Heart right ventricle (tissue), 16 donors: ENCODE measurements at places on chromosomes 5 and 9. TPM values are rescaled to one million over a fixed set of nuclear protein-coding genes. Genes with fewer than 3 reads are reported as not detected.

The NEK6 gene
- 22.4 TPM for total RNA-seq

DNA sequence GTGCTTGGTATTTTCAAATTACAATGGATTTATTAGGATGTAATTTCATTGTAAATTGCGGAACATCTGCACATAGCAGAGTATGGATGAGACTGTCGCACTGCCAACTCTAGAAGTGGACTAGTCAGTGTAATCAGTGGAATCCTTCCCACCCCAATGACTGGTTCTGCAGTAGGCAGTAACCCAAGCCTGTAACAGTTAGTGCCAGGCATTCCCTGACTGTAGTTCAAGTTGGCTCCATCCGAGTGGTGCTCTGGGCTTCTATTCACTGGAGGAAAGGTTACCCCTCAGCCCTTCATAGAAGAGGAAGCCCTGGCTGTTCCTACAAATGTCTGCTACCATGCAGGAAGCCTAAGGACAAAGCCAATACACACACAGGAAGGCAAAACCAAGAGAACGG is 23.2 kb downstream of the AK3 start:
- no peak for DNase-seq

DNA sequence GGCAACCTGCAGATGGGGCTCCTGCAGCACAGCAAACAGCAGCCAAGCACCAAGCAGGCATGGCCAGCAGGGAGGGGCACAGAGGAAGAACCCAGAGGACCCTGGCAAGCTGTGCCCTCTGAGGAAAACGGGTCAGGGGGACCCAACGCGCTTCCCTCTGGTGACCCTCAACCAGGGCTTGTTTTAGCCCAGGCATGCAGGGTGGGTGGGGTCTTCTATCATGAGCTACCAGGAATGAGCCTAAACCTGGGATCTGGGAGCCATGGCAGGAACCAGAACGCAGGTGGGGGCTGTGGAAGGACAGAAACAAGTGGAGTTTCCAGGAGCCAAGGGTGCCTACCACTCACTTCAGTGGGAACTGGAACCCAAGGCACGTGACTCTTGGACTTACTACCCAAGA is 20.9 kb downstream of the IPPK start:
- no peak for DNase-seq

The WNT8A gene
- total RNA-seq, result not detected

- no peak for DNase-seq
These were observed 216.2 kb downstream of the TRIO start for GRCh38 chr5:14359069-14360043.

The FGF18 gene
- total RNA-seq, result 7.8 TPM

The TMEM215 gene
- not detected for total RNA-seq

- DNase-seq, result no peak
These were observed 35.6 kb downstream of the NTRK2 start for GRCh38 chr9:84705128-84705527.

GRCh38 chr5:31682025-31682424 is 43.1 kb downstream of the PDZD2 start:
- DNase-seq, result no peak

The DND1 gene
- total RNA-seq, result not detected

DNA sequence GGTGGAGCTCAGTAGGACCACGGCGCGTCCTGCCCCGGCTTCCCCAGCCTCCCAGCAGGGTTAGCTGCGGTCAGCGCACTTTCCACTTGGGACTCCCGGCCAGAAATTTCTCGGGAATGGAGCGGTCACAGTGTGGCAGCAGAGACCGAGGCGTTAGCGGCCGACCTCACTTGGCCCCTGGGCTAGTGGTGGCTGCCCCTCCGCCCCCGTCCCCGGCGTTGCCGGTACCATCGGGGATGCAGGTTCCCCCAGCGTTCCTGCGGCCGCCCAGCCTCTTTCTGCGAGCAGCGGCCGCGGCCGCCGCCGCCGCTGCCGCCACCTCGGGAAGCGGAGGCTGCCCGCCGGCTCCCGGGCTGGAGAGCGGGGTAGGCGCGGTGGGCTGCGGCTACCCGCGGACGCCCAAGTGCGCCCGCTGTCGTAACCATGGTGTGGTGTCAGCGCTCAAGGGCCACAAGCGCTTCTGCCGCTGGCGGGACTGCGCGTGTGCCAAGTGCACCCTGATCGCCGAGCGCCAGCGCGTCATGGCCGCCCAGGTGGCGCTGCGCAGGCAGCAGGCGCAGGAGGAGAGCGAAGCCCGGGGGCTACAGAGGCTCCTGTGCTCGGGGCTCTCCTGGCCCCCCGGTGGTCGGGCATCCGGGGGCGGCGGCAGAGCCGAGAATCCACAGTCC is 460 bp downstream of the DMRTA1 start:
- peak; percentile 10 for DNase-seq

GRCh38 chr5:63121471-63121870 is 542.9 kb downstream of the LRRC70 start:
- no peak for DNase-seq

GRCh38 chr9:86494644-86495111 is 140.5 kb upstream of the TUT7 start:
- DNase-seq, result no peak

DNA sequence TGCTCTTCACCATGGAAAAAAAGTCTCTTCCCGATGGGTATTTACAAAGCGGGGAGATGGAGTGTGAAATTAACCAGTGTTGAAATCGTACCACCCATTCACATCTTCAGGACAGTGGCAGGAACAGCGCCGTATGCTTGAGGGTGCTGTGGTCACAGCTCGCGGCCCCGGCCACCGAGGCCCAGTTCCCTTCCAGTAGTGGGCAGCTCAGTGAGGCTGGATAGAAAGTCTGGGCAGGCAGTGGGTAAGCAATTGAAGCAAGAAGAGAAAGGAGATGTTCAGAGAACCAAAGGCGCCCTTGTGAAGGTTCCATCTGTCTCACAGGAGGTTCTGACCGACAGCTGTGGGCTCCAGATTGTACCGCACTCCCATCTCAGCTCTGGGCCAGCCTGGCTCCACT is 59.1 kb downstream of the SECISBP2 start:
- DNase-seq, result no peak

GRCh38 chr5:61519728-61520277 is 187.7 kb downstream of the ZSWIM6 start:
- no peak for DNase-seq

DNA sequence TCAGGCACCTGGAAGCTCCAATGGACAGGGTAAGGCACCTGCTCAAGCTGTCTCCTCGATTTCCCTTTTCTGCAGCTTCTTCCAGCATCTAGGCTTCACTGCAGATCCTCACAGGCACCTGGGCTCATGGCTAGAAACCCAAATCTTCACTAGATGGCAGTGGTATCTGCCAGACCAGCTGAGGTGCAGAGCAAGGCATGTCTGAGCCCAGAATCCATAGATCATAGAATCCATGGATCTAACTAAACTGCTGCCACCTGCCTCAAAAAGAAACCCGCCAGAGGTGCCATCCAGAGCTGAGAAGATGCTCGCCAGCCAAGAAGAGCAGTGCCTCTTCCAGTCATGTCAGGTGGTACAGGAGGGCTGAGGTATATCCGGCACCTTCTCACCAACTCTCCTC is 6.9 kb downstream of the SHC3 start:
- no peak for DNase-seq

DNA sequence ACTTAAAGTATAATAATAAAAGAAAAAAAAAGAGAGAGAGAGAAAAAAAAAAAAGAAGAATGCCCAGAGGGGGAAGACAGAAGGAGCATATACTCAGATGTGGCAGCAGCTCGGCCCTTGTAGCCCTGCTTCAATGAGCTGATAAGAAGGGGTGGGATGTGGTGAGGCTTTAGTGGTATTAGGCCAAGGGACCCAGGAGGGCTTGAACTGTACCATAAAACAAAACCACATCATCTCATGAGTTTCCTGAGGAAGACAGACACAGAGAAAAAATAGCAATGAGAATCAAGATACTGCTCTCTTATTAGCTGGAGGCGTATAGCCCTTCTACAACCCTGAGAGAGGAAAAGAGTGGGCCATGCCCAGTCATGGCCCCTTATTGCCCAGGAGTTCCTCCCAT is 72.8 kb downstream of the SLC1A1 start:
- no peak for DNase-seq

DNA sequence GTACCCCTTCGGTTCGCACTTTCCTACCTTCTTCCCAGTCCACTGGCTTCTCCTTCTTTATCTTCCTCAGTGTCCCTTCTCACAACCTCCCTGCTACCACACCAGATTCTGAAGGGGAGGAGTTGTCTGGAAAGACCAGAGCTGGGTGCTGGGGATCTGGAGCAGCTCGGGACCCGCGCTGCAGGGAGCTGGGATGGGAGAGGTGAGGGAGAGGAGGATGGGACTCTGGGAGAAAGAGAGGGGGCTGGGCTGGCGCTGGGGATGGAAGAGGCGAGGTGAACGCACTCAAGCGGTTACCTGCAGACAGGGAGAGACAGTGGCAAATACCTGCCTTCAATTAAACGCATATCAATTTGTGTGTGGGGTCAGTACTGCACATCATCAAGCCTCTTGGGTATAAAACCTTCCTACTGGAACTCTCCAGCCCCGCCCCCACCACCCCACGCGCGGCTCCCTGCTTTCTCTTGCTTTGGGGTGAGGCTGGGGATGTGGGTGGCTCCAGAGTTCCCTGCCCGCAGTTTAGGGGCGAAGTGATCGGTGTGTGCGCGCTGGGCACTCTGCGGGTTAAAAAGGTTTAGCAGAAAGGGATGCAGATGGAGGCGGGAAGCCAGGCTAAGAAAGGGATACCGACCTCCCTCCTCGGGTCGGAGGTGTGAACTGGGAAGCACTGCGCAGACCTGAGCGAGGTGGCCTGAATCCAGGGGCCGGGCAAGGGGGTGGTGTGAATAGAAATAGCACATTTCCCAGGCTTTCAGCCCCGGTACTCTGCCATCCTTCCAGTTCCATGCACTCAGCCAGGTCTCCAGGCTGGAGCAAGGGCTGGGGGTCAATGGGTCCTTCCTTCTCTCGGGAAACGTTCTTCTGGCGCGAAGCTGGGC is 977 bp upstream of the PAM start:
- no peak for DNase-seq

GRCh38 chr9:86353655-86354010 is 577 bp downstream of the TUT7 start:
- no peak for DNase-seq

GRCh38 chr9:14321517-14322130 is 7.7 kb upstream of the NFIB start:
- no peak for DNase-seq

- no peak for DNase-seq
These were observed 634.5 kb downstream of the BRINP1 start for GRCh38 chr9:118734696-118735095.

- no peak for DNase-seq
These were observed 72.1 kb upstream of the SLC28A3 start for GRCh38 chr9:84412654-84413053.

DNA sequence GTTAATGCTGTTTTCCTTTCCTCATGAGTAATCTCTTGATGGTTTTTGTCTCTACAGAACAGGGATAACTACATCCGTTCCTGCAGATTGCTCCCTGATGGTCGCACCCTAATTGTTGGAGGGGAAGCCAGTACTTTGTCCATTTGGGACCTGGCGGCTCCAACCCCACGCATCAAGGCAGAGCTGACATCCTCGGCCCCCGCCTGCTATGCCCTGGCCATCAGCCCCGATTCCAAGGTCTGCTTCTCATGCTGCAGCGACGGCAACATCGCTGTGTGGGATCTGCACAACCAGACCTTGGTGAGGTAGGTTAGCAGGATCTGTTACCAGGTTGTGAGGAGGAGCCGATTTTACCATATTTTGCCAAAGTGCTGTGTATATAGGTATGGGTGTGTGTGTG is 148.2 kb downstream of the TLE4 start:
- DNase-seq, result no peak

- no peak for DNase-seq
These were observed 114.7 kb downstream of the TAF11L14 start for GRCh38 chr5:17748941-17749340.

The STRBP gene
- 11.8 TPM for total RNA-seq

DNA sequence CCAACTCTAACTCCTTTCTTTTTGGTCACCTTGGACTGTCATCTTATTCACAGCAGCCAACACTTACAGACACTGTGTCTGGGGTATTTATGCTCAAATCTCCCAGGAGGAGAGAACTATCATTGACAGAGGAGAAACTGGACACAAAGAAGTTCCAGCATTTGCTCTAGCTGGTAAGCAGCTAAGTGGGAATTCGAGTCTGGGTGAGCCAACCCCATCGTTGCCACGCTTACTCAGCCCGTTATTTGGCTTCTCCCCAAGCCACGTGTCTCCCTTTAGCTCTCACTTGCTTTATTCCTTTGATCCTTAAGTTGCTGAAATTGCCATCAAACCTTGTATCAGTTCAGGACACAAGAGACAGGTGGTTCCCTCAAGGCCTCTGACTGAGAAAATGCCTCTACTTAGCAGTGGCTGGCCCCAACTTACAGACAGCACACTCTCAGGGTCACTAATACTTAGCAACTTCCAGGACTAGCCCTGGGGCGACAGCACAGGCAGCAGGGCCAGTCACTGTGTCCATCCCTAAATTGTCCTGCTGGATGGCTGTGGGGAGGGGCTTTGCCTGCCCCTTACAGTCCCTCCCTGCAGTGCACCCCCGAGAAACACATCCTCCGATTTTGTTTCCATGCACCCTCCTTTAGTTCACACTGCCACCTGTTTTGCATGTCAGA is 1.4 kb downstream of the SLC36A2 start:
- no peak for DNase-seq

- DNase-seq, result no peak
These were observed 574.1 kb downstream of the PSAT1 start for GRCh38 chr9:78871086-78871451.

GRCh38 chr5:61572959-61573358 is 240.9 kb downstream of the ZSWIM6 start:
- DNase-seq, result no peak

GRCh38 chr5:121090822-121091221 is 626.7 kb downstream of the PRR16 start:
- no peak for DNase-seq

- DNase-seq, result no peak
These were observed 445.9 kb downstream of the NTRK2 start for GRCh38 chr9:85115473-85115872.

The PHF24 gene
- 0.11 TPM for total RNA-seq

DNA sequence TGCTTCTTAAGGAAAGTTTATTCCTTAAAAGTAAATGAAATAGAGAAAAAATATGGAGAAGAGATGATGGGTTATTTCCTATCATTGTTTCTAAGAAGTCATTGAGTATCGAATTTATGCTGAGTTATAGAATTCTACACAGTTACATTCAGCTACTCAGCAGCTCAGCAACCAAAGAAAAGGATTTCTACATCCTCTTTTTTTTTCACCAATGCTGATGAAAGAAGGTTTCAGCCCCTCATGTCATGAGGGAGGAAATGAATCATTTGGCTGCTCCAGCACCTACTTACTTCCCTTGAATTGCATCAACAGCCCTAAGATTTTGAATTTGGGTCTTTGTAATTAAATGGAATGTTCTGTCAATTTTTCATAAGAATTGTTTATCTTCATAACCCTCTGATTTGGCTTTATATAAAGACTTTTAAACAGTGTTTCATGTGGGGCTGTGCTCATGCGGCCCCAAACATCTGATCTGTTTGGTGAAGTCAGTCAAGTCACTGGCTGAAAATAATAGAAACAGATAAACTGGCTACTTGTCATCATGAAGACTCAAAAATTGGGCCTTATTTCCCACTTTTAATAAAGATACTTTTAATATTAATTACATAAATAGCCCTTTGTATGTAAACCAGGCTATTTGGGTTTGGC is 18.5 kb upstream of the SNX2 start:
- no peak for DNase-seq

- no peak for DNase-seq
These were observed 25.1 kb upstream of the CLPTM1L start for GRCh38 chr5:1370006-1370405.

The TAL2 gene
- not detected for total RNA-seq

The PAX5 gene
- total RNA-seq, result not detected
